ENCODE measurements at places on chromosomes 12 and 14.

DNA sequence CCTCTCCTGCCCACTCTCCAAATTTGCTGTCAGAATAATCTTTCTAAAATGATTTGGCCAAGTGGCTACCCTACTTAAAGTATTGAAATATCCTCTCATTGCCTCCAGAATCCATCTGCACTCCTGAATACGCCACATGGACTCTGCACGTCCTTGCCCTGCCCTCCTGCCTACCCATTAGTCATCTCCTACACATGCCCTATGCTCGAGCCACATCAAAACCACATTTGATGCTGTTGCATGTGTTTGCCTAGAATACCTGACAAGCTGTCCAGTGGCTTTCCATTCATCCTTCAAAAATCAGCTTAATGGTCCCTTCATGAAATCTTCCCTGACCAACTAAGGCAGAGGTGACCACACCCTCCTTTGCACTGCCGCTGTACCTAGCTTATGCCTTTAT is 17.0 kb downstream of the VCPKMT start:
- peak; percentile 25 for DNase-seq

GRCh38 chr12:52148464-52149181 is 43.2 kb downstream of the KRT80 start:
- DNase-seq = no peak

GRCh38 chr12:114834621-114835020 is 150.6 kb upstream of the TBX3 start:
- no peak for DNase-seq

DNA sequence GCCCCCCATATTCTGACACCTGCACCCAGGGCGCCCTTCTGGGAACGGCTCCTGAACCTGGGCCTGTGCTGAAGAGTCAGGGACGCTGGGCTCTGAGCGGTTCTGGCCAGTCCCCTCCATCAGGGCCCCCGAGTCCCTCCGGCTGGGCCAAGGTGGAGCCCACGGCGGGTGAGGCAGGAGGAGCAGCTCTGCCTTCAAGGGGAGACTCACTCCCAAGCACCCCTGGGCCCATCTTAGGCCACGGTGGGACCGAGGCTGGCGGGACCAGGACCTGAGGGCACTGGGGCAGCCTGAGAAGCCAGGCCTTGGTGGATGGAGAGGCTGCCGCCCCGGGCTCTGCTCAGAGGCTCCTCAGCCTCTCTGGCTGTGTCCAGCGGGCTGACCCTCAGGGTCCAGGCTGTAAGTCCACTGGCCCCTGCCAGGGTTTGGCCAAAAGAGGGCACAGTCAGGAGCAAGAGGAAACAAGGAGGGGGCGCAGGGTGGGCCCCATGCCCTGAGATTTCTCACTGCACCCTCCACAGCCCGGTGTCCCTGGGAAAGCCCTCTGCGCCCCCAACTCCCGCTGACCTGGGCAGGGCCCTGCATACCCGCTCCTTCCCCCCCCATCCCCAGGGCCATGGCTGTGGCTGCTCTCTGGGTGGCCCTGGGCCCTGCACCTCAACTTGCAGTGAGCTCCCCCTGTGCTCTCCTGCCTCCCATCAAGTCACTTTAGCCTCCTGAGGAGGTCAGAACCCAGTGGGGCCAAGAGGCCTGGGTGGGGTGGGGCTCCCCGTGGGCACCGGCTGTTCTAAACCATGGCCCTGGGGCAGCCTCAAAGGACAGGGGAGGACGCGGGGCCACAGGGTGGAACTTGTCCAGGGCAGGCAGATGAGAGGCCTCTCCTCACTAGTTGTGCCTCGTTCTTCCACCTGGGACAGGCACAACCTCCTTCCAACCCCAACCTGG is 266.4 kb upstream of the SFSWAP start:
- DNase-seq = no peak

GRCh38 chr12:5369298-5369697 is 62.6 kb upstream of the NTF3 start:
- no peak for DNase-seq

DNA sequence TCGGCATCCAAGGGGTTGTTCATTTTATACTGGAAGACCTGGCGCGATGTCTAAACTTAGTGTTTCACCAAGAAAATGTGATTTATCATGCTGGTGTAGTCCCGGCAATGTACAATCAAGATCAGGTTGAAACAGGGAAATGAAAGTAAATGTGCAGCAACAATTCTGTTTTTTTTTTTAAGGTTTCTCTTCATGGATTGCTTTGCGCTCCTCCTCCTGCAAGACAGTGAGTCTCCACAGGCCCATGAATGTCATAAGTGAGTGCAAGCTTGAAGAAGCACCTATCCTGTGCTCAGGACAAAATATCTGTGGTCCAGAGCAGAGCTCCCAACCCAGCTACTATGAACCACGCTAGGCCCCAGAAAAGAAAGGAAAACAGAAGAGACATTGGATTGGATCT is 143.4 kb downstream of the KCNK10 start:
- no peak for DNase-seq

GRCh38 chr12:116876151-116876869 is 4.9 kb downstream of the HRK start:
- DNase-seq = no peak

DNA sequence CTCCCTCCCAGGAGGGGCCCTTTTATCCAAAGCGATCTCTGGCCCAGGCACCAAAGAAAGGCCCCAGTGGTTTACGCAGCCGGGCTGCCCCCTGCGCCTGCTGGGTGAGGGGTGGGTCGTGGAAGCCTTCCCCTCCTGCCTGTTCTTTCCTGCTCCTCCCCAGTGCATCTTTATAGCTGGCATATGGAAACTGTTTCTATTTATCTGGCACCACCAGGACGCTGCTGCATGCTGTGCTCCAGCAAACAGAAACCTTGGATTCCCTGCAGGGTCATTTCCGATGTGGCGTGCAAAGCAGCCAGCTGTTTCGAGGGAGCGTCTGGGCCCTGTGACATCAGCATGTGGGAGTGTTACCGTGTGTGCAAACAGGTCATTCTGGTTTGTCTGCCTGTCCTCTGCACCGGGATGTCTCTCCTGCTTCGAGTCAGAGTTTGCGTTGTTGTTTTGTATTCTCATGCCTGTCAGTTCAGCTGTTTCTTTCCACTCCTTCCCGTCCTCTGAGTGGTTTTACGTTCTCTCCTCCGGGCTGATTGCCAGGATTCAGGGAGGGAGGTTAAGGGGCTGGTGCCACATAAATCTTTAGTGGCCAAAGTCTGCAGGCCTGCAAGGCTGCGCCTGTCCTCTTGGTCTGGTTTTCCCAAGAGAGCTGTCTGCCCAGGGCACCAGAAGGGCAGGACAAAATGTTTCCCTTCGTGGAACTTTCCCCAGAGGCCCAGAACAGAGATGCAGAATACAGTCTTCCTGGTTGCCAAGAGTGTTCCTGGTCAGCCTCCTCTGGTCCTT is 24.6 kb downstream of the TPCN1 start:
- DNase-seq = no peak

- no peak for DNase-seq
Measured at GRCh38 chr12:10241727-10242126, 29.1 kb downstream of the GABARAPL1 start.

- no peak for DNase-seq
Measured at GRCh38 chr14:52879958-52880357, 70.9 kb downstream of the FERMT2 start.

DNA sequence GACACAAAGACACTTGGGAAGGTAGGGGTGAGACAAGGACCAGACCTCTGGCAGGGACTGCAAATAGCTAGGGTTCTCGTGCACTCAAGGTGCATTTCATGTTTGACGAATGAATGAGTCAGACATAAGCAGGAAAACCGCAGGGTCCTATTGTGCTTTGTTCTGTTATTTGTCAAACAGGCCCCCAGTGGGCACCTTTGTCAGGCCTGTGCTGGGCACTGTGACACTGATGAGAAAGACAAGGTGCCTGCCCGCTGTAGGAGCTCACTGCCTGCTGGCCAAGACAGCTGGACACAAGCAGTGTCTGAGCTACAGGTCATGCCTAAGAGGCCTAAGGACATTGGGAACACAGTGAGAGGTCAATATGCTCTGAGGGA is 2.3 kb downstream of the OTUB2 start:
- DNase-seq = no peak

GRCh38 chr14:75514673-75515628 is 7.3 kb upstream of the BATF start:
- peak; percentile 59 for DNase-seq

DNA sequence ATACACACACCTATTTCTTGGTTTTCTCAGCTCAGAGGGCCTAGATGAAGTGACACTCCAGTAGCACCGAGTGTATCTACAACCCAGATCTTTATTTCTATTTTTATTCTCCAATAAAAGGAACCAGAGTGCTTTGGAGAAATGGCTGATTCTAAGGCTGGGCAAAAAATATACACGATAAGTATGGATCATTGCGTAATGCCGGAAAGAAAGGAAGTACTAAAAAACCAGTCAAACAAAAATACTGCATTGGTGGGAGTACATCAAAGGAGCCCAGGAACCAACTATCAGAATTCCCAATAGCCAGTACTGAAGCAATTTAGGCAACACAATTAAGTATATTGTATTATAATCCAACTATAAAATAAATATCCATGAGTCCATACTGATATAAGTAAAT is 400.9 kb upstream of the CCDC196 start:
- no peak for DNase-seq

DNA sequence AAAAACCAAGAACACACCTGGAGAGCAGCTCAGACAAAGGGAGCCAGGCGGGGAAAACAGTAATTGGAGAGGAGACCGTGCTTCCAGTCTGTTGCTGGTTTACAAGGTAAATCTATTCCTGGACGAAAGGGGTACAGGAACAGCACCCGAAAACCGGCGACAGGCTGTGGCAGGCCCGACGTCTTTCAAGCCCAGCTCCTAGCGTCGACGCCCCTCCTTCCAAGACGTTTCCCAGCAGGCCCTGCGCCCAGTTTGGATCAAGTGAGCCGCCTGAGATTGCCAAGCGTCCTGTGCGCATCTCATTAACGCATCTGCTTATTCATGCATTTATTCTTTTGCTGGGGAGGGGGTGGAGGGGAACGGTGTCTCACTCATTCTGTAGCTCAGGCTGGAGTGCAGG is 1.4 kb downstream of the C12orf56 start:
- no peak for DNase-seq

DNA sequence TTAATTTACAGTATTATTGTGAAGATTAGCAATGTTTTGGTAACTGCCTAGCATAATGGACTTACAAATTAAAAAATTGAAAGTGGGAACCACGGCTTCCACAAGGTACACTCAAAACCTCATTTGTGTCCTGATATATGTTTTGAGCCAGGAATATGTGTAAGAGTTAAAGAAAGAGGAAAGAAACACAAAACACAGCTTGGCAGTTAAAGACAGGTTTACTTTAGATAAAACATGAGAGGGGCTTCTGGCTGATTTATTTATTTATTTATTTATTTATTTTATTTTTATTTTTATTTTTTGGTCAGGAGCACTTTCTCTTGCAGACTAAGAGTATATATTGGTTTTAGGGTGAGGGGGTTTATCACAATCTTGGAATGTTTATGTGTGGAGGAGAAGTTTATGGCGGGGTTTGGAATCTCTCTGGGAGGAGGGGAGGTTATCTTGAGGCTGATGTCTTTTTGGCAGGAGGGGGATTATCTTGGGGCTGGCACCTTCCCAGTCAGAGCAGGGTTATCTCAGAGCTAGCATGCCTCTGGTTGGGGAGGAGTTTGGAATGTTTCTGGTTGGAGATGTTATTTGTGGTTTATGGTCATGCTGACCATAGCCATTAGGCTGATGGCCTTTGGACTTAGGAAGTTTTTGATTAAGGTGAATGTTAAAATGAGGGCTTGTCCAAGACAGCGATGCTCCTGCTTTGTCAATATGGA is 436.7 kb downstream of the DAD1 start:
- DNase-seq = no peak

DNA sequence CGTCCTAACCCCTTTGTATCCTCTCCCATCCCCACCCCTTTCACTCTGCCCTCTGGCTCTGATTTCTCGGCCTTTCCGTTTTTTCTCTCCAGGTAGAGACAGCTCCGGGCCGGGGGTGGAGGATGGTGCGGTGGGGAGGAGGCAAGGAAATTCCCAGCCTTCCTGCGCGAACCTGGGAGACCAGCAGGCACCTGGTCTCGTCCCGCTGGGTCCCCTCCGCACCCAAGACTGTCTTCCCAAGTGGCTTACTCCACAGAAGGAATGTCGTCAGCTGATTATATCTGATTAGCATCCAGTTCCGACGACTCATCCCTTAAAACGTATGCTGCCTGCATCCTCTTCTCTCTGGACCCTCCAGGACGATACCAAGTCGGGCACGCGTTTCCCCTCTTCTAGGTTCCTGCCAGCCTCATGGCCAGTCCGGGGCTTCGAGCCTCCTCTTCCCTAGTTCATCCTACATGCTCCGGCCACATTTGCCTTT is 42.2 kb upstream of the CAPRIN2 start:
- no peak for DNase-seq

GRCh38 chr12:5589054-5589453 is 157.1 kb downstream of the NTF3 start:
- no peak for DNase-seq

DNA sequence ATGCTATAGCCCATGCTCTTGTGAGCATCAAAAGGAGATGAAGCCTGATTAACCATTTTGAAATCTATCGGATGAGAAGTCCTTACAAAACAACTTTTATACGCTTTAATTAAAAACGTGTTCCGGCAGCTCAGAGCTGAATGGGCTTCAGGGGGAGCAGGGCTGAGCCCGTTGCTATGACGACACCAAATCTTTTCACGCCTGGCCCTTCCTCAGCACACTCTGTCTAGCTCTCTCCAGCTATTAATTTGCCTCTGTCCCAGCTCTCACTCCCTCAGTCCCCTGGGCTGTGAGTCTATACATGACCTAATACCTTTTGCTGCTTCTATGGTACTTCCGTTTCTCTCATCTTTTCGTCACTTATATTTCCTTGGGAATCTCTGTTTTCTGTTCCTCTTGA is 15.8 kb downstream of the FOXA1 start:
- no peak for DNase-seq

DNA sequence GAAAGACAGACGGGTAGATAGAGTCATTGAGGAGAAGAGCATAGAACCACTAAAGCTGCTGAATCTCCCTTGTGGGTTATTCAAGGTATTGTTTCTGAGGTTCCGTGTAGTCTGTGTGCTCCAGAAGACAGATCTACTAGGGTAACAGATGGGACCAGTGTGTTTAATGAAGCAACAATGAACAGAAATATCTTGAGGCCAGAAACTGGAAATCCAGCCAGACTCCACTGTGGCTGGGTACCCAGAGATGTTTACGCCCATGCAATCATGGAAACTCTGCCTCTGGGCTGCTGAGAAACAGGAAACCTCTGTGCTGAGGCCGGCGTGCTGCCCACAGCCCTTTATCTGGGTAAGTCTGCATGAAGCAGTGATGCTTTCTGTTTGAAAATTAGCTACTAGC is 8.3 kb downstream of the PROX2 start:
- DNase-seq = peak; percentile 41

GRCh38 chr14:69619012-69619411 is 7.6 kb downstream of the SUSD6 start:
- no peak for DNase-seq

GRCh38 chr12:51085757-51086156 is 2.4 kb upstream of the CSRNP2 start:
- DNase-seq = no peak

- DNase-seq = no peak
Measured at GRCh38 chr12:99232324-99232723, 415.2 kb upstream of the GARIN6 start.

- no peak for DNase-seq
Measured at GRCh38 chr12:29517264-29517663, 19.8 kb upstream of the OVCH1 start.

- no peak for DNase-seq
Measured at GRCh38 chr14:55074662-55075061, 23.2 kb downstream of the MAPK1IP1L start.

- DNase-seq = no peak
Measured at GRCh38 chr14:69043596-69044260, 64.6 kb upstream of the ACTN1 start.

- DNase-seq = no peak
Measured at GRCh38 chr12:122951406-122951805, 14.9 kb downstream of the ABCB9 start.

- DNase-seq = no peak
Measured at GRCh38 chr12:90959538-90960139, 4.7 kb upstream of the CCER1 start.

Measured in CD4-positive, alpha-beta memory T cell (primary cell).